ENCODE measurements at places on chromosomes 7 and 10. TPM values are rescaled to one million over a fixed set of nuclear protein-coding genes. Genes with fewer than 3 reads are reported as not detected.
A peak's percentile ranks its signal among the peaks of the same experiment; 100 is the strongest.

GRCh38 chr10:48653347-48653746, 31.3 kb upstream of the WDFY4 start:
- no peak for DNase-seq
- no peak overlapping the region for H3K4me3 ChIP-seq
- H3K36me3 ChIP-seq = no peaks in the 10 kb centered on the region
- H3K27me3 ChIP-seq = peaks cover 40% of the 10 kb centered on the region

Gene GJD4
- not detected for total RNA-seq

Gene SPAM1
- total RNA-seq = not detected

GRCh38 chr7:64558781-64559180, 4.1 kb downstream of the ZNF680 start:
- no peak for DNase-seq
- peaks cover 53% of the 10 kb centered on the region for H3K4me1 ChIP-seq
- peaks cover 30% of the 10 kb centered on the region for H3K36me3 ChIP-seq
- no peak overlapping the region for H3K27ac ChIP-seq
- no peaks in the 10 kb centered on the region for H3K27me3 ChIP-seq

Gene FAM107B
- total RNA-seq = 250 TPM

DNA sequence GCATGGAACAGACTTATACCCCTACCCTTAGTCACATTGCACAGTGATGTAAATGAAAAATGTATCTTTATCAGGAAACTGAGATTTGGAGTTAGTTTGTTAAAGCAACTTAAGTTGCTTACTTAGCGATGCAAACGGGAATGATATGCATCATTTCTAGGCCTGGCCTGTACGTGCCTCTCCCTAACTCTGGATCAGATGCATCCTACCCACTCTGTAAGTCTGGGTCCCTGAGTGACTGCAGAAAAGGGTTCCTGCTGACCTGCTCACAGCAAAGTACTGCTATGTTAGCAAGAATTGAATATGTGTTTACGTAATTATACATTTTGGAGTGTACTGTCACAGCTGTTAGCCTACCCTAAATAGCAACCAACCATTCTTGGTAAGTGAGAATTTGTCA, 30.7 kb upstream of the PRTFDC1 start:
- no peak for DNase-seq
- no peak overlapping the region for H3K4me3 ChIP-seq
- H3K27ac ChIP-seq = no peak overlapping the region
- no peaks in the 10 kb centered on the region for H3K36me3 ChIP-seq
- H3K27me3 ChIP-seq = no peaks in the 10 kb centered on the region

GRCh38 chr10:93573051-93573909, 6.8 kb downstream of the FFAR4 start:
- H3K4me3 ChIP-seq = no peak overlapping the region
- peaks cover 7% of the 10 kb centered on the region for H3K4me1 ChIP-seq
- no peak for DNase-seq
- H3K27ac ChIP-seq = no peak overlapping the region
- peaks cover 19% of the 10 kb centered on the region for H3K27me3 ChIP-seq
- no peaks in the 10 kb centered on the region for H3K36me3 ChIP-seq

- no peak for DNase-seq
- peak overlapping the region; percentile 59 for H3K4me3 ChIP-seq
- H3K36me3 ChIP-seq = peaks cover 21% of the 10 kb centered on the region
- peak overlapping the region; percentile 100 for H3K27ac ChIP-seq
- peaks cover 62% of the 10 kb centered on the region for H3K4me1 ChIP-seq
- no peaks in the 10 kb centered on the region for H3K27me3 ChIP-seq
Observed at GRCh38 chr7:603152-603951, 83.7 kb upstream of the PDGFA start.

Gene POM121
- 65.9 TPM for total RNA-seq

Gene PGAM2
- 3.3 TPM for total RNA-seq
